ENCODE measurements at places on chromosomes 13 and 19.

- DNase-seq, result no peak
Measured at GRCh38 chr13:77143431-77143830, 116.5 kb upstream of the FBXL3 start.

DNA sequence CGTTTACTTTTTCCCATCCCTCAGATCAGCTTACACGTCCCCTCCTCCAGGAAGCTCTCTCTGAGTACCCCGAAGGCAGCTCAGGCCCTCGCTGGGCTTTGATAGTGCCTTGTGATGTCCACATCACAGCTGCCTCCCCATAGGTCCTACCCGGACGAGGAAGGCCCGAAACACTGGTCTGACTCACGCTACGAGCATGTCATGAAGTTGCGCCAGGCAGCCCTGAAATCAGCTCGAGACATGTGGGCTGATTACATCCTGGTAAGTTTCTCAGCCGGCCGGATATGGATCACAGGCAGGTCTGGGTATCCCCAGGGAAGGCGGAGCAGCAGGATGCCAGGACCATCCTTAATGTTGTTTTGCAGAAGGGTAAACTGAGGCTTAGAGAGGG, 4.8 kb downstream of the COLGALT1 start:
- peak; percentile 89 for DNase-seq

- DNase-seq, result peak; percentile 2
Measured at GRCh38 chr19:9070066-9070465, 16.8 kb upstream of the OR1M1 start.

- DNase-seq, result peak; percentile 10
Measured at GRCh38 chr19:1970003-1970805, 29.2 kb downstream of the CSNK1G2 start.

- DNase-seq, result no peak
Measured at GRCh38 chr13:24293746-24294145, 15.6 kb upstream of the C1QTNF9 start.

DNA sequence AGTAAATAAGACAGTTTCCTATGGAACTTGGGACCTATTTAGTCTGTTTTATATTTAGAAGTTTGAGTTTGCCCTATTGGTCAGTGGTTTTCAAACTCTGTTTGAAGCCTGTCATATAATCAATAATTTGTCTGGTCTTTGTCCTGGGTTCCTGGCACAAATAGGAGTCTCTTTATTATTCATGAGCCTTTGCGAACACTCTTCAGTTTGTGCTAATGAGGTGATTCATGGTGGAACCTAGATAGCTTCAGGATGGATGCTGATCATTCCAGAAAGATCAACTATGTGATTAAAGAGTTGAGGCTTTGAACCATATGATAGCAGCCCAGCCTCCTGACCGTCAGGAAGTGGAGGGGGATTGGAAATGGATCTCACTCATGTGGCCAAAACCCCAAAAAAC, 10.0 kb upstream of the VWA8 start:
- DNase-seq, result peak; percentile 61

DNA sequence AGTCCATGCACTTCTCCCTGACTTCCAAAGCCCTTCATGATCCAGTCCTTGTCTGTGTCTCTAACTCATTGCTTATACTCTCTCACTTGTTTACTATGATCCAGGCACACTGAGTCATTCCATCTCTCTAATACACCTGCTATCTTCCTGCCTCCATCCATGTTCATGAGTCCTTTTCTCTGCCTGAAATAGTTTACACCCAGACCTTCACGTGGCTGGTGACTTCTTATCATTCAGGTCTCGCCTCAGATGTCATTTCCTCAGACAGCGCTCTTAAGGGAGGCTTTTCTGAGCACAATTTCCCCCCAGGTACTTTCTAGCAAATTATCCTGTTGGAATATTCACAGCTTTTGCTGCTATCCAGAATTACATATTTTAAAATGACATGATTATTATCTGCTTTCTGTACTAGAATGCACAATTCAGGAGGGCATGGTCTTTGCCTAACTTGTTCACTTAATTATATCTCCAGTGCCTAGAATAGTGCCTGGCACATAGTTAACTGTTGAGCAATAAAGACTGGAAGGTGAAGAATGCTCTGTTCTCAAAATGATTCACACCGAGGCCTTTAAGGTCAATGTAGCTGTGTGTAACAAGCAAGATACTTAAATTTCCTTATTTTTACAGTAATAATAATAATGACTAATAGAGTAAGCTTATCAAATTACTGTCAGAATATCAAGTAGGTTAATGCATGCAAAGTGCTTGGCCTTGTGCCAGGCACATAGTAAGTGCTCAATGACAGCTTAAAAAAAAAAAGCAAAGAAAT, 183.7 kb upstream of the SPRY2 start:
- DNase-seq, result peak; percentile 6

DNA sequence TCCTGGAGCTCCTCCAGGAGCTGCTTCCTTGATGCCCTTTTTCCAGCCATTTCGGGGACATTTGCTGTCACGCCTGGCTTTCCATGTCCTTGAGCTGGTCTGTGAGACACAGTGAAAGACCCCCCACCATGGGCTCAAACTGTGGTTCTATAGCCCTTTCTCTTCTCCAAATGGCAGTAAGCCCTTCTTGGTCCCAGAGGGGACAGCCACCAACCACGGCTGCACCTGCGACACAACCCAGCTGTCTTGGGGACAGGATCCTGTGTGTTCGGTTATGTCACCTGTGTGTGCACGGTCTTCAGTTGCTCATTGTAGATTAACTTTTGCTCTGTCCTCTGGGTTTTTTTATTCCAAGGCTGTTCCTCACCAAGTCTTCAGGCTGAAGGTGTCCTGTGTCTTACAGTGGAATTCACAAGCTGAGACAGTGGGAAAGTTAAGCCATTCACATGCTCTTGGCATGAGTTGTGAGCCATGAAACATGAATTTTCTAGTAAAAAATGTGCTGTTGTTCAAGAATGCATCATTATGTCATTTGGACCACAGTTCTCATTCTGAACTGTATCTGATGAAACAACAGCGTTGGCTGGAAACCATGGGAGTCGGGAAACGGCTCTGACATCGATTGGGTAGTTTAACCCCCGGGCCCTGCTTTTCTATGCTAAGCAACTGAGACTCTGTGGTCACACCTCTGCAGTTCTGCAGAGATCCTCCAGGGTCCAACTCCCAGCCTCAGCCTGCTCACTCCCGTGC, 129.5 kb upstream of the MCF2L start:
- peak; percentile 41 for DNase-seq

DNA sequence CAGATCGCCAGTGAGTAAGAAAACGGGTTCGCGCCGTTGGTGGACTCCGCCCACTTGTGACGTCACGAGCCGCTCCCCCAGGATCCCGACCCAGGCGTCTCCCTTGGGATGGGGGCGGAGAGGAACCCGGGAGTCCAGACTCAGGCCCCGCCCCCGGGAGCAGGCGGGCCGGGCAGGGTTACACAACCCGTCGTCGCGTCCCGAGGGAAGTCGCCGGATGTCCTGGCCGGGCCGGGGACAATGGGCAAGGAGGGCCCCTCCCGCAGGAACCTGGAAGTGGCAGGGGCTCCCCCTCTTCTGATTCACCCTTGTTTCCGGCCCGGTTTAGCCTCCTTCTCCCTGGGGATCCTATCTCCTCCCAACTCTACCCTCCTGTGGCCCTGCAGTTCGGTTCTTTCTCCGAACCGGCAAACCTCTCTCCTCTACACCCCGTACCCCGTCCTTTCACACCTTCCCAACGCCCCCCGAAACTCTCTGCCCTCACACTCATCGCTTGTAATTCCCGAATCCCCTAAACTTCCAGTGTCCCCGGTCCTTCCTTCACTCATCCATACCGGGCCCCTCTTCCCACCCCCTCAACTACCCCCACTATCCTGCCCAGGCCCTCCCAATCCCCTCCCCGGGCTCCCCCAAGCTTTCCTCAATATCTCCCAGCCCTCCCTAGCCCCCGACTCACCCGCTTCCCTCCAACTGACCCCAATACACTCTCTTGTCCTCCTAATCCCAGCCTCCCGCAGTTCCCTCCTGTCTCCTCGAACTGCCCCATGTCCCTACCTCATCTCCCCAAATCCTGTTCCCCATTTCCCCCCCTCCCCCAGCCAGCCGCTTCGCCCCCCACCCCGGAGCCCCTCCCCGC, 20.0 kb upstream of the ERCC1 start:
- DNase-seq, result peak; percentile 63

DNA sequence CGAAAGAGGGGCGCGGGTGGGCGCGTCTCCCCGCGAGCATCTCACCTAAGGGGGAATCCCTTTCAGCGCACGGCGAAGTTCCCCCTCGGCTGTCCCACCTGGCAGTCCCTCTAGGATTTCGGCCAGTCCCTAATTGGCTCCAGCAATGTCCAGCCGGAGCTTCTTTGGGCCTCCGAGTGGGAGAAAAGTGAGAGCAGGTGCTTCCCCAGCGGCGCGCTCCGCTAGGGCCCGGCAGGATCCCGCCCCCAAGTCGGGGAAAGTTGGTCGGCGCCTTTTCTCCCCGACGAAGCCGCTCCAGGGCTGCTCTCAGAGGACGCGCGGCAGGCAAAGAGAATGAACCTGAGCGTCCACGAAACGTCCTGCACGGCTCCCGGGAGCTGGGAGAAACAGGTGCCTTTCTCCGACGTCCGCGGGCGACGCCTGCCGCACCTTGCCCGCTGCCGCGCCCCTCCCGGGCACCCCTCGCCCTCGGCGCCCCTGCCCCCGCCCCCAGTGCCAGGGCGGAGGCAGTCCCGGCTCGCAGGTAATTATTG, 366 bp upstream of the KL start:
- no peak for DNase-seq

DNA sequence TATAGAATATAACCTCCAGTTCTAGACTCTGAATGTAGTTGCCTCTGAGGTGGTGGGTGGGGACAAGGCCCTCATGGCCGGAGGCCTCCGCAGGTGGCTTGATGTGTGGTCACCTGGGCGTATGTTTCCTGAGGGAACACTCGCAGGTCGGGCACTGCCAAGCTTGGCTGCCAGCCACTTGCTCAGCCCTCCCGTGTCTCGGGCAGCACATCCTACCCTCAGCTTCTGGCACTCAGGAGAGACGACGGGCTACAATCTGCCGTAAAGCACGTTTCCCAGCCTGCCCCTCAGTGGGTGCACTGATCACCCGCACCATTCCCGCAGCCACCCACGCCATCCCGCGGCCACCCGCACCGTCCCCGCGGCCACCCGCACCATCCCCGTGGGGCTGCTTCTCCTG, 15.2 kb downstream of the THOP1 start:
- no peak for DNase-seq

DNA sequence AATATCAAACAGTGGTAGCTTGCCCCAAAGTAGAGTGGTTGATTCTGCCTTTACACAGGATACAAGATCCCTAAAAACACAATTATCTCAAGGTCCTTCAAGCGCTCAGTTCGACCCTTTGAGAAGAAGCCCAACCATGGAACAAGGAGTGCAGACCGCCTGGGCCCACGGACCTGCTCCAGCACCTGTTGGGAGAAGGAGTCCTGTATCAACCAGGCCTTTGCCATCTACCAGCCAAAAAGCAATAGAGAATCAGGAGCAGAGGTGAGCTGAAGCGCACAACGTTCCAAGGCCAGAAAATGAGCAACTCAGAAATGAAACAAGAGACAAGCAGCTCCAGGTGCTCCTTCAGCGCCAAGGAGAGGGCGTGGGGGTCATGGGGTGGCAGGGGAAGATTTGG, 6.3 kb upstream of the LILRB3 start:
- no peak for DNase-seq

GRCh38 chr19:53549340-53549739, 11.4 kb downstream of the ZNF331 start:
- peak; percentile 69 for DNase-seq

- DNase-seq, result no peak
Measured at GRCh38 chr13:109750221-109750775, 36.1 kb downstream of the IRS2 start.

GRCh38 chr19:13729859-13730258, 34.5 kb upstream of the MRI1 start:
- no peak for DNase-seq

GRCh38 chr13:74090397-74090796, 43.8 kb downstream of the KLF12 start:
- peak; percentile 48 for DNase-seq

- DNase-seq, result no peak
Measured at GRCh38 chr13:73440296-73440895, 381.6 kb downstream of the KLF5 start.

DNA sequence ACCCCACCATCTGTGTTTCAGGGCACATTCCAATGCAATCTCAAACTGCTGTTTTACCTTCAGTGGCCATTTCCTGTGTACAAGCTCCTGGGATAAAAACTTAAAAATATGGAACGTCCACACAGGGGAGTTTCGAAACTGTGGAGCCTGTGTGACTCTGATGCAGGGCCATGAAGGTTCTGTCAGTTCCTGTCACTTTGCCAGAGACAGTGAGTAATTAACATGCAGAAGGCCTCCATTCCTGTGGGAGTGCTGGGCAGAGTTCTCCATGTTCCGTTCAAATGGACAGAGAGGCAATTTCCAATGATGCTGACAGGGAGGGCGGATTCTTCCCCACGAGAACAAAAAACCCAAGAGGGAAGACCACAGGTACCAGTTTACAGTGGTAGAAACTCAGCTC, 24.4 kb downstream of the WDR88 start:
- peak; percentile 14 for DNase-seq

DNA sequence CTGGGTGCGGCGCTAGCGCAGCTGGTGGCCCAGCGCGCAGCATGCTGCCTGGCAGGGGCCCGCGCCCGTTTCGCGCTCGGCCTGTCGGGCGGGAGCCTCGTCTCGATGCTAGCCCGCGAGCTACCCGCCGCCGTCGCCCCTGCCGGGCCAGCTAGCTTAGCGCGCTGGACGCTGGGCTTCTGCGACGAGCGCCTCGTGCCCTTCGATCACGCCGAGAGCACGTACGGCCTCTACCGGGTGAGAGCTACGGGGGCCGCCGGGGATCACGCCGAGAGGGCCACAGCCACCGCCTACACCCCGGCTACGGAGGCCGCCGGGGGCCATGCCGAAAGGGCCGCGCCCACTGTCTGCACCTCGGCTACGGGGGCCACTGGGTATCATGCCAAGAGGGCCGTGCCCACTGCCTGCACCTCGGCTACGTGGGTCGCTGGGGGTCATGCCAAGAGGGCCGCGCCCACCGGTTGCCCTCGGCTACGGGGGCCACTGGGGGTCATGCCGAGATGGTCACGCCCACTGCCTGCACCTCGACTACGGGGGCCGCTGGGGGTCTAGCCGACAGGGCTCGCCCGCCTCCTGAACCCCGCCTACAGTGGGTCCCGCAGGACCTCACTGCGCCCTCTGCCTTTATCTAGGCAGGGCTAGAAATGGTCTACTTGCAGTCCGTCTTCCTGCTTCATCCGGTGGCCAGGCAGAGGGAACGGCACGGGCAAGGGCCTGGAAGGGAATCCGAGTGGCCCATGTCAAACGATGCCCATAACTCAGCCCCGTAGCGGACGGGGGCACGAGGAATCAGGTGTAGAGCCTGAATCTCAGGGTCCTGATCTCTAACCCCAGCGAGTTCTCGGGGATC, 500 bp downstream of the PGLS start:
- DNase-seq, result peak; percentile 72
